B cell (primary cell): ENCODE measurements at places on chromosomes 4 and X.

GRCh38 chrX:30561191-30561590 is 16.4 kb downstream of the TASL start:
- no peak overlapping the region for H3K4me3 ChIP-seq
- DNase-seq, result no peak
- no peaks in the 10 kb centered on the region for H3K27me3 ChIP-seq
- peaks cover 7% of the 10 kb centered on the region for H3K4me1 ChIP-seq
- no peaks in the 10 kb centered on the region for H3K36me3 ChIP-seq

DNA sequence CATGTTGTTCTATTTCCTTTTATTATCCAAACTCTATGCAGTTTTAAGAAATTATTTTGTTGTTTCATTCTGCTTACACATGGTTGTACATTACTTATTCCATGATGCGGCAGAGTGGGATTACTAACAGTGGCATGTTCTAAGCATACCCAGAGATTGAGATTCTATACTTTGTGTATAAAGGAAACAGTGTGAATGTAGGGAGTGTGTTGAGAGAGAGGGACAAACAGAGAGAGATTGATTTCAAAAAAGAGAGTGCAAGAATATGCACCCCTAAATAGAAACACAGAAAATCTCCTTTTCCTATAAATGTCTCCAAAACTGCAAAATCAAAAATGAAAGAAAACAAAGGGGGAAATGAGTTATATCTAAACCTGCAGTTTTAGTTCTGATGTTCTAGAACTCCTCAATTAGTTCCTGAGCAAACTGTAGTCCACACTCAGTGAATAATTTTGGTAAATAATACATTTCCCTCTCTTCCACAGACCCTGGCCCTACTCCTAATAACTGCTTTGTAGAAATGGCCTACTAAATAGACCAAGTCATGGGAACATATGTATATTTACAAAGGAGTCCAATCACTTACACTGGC is 31.0 kb downstream of the SLC9B1 start:
- H3K27ac ChIP-seq, result no peak overlapping the region
- no peak for DNase-seq
- H3K4me1 ChIP-seq, result no peaks in the 10 kb centered on the region
- H3K4me3 ChIP-seq, result no peak overlapping the region

DNA sequence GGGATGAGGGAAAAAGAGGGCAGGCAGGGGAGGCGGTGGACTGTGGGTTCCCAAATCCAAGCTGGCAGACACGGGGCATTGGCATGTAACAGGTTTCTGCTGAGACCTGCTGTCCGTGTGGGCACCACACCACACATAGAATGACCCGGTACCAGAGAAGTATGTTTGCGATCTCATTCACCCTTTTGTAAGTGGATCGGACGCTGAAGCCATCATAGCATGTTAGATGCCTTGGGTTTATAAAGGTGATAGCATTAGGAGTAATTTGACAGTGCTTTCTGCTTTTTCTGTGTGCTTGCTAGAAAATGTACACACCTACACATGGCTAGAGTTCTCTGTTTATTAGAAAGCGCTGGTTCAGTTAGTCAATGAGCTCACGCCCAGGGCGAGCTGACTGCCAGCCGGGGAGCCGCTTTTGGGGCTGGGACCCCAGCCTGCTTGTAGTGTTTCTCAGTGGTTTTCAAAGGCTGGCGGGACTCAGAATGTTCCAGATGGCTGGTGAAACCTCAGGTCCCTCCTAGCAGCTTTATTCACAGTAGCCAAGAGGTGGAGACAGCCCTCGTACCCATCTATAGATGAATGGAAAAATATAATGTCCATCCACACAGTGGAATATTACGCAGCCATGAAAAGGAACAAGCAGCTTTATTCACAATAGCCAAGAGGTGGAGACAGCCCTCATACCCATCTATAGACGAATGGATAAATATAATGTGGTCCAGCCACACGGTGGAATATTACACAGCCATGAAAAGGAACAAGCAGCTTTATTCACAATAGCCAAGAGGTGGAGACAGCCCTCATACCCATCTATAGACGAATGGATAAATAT is 579 bp downstream of the IL3RA start:
- DNase-seq, result peak; percentile 49
- H3K4me3 ChIP-seq, result peak overlapping the region; percentile 60
- H3K27ac ChIP-seq, result peak overlapping the region; percentile 75
- peaks cover 3% of the 10 kb centered on the region for H3K27me3 ChIP-seq

GRCh38 chr4:83152746-83153145 is 38.2 kb upstream of the PLAC8 start:
- H3K4me3 ChIP-seq, result no peak overlapping the region
- H3K27me3 ChIP-seq, result no peaks in the 10 kb centered on the region
- peaks cover 26% of the 10 kb centered on the region for H3K4me1 ChIP-seq
- H3K27ac ChIP-seq, result peak overlapping the region; percentile 41

GRCh38 chr4:184722798-184723197 is 11.1 kb downstream of the CENPU start:
- H3K27ac ChIP-seq, result no peak overlapping the region
- H3K4me3 ChIP-seq, result no peak overlapping the region

DNA sequence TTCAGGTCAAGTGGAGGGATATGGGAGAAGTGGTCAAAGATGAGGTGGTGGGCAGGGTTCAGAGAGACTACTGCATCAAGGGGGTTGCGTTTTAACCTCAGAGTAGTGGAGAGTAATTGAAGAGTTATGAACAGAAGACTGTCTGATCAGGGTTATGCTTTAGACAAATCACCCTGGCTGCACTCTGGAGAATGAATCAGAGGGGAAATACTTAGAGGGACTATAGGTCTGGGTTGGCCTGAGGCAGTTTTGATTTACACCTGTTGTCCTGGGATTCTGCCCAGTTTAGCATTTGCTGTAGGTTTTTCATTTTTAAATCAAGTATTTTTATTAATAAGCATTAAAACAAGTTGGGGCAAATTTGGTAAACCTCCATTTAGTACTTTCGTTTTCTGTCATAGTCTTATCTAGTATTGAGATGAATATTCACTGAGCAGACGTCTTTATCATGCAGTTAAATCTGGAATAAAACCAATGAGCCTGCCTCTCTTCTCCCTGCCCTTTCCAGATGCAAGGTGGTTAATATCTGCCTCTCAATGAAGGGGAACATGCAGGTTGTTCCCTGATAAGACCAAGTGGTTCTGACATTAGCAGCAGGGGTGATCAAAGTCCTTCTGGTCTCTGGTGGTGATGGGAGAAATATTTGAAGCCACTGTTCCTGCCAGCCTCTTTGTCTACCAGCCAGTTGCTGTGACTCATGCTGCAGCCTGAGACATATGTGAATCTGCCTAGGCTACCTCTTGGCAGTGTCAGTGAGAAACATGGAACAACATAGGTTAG is 116.0 kb upstream of the RPS6KA3 start:
- H3K4me3 ChIP-seq, result no peak overlapping the region
- DNase-seq, result no peak
- no peaks in the 10 kb centered on the region for H3K27me3 ChIP-seq
- H3K36me3 ChIP-seq, result no peaks in the 10 kb centered on the region

- no peaks in the 10 kb centered on the region for H3K27me3 ChIP-seq
- H3K4me3 ChIP-seq, result no peak overlapping the region
- no peaks in the 10 kb centered on the region for H3K36me3 ChIP-seq
- DNase-seq, result no peak
These were observed 46.3 kb upstream of the AFAP1 start for GRCh38 chr4:7985891-7986441.

DNA sequence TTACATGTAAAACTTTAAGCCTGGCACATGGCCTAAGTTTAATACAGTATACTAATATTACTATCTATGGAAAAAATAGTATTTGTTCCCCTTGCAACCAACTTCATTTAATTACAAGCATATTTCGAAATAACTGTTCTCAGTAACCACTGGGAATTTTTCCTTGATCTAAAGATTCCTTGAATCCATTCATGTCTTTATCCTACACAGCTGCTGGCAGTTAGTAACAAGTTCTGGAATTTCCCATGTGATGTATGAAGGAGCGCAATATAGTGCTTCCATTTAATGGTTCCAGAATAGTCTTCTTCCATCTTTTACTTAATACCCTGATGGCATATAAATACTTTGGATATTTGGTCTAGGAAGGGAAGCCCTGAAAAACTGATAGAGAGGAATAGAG is 136.5 kb downstream of the AASDH start:
- no peak overlapping the region for H3K27ac ChIP-seq
- H3K4me1 ChIP-seq, result no peaks in the 10 kb centered on the region
- no peaks in the 10 kb centered on the region for H3K36me3 ChIP-seq
- no peaks in the 10 kb centered on the region for H3K27me3 ChIP-seq
- no peak overlapping the region for H3K4me3 ChIP-seq
- no peak for DNase-seq

DNA sequence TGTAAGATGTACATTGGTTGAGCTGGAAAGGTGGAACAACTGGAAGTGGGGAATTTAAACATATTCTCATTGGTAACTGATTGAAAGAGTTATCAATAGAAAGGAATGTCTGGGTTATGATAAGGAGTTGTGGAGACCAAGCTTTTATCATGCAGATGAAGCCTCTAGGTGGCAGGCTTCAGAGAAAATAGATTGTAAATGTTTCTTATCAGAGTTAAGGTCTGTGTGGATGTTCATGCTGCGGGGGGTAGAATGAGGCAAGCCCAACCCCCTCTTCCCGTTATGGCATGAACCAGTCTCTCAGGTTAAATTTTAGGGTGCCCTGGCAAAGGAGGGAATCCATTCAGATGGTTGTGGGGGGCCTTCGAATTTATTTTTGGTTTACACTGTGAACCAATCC is 16.0 kb downstream of the ARSD start:
- H3K4me3 ChIP-seq, result no peak overlapping the region
- H3K4me1 ChIP-seq, result no peaks in the 10 kb centered on the region
- H3K36me3 ChIP-seq, result no peaks in the 10 kb centered on the region
- DNase-seq, result no peak
- H3K27me3 ChIP-seq, result no peaks in the 10 kb centered on the region

DNA sequence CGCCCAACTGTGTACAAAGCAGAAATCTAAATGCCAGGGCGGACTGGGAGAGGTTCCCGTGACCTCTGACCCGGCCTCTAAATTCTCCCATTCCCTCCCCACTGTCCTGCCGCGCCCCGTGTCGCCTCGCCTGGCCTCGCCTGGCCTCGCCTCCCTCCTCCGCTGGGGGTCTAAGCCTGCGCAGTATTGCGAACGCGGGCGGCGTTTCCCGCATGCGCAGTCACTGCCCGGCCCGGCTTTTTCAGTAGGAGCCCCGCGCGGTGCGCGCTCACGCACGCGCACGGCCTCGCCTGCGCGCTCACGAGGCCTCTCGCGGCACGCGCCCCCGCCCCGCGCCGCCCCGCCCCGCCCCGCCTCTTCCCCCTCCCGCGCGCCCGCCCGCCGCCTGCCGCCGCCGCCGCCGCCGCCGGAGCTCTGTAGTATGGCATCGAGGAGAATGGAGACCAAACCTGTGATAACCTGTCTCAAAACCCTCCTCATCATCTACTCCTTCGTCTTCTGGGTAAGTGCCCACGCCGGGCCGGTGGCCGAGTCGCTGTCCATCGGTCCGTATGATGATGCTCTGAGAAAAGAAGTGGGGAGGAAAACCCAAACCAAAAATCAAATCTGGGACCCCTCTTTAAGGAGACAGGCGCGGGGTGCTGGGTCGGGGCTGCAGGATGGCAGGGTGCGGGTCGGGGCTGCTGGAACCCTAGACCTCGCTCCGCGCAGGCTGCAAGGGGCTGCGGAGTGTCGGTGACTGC is at the start of gene TSPAN7:
TSS of gene TSPAN7 (plus strand) at position 417 of the 743 bp plus-strand sequence. CDS start at position 422, 5 bp downstream.
- peaks cover 18% of the 10 kb centered on the region for H3K4me1 ChIP-seq
- H3K27ac ChIP-seq, result no peak within 1 kb of the TSS
- no peaks in the 10 kb centered on the region for H3K27me3 ChIP-seq
- H3K4me3 ChIP-seq, result peak within 1 kb of the TSS; percentile 47
- H3K36me3 ChIP-seq, result no peaks in the 10 kb centered on the region

DNA sequence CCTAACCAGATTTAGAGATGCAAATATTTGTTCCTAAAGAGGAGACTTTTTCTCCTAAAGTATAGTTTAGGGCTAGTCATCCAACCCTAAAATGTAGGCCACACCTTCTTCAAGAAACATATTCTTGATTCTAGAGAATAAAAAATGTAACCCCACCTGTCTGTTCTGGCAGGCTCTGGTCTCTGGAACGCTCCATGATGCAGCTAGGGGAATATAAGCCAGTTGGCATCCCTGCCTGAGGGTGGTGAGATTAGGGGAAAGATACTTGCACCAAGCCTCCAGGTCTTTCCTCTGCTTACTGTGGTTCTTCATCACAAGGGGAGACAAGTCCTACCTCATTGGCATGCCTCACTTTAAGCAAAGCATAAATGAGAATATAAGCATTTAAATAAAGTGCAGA is 21.2 kb upstream of the TBC1D9 start:
- DNase-seq, result no peak
- no peak overlapping the region for H3K4me3 ChIP-seq
- no peaks in the 10 kb centered on the region for H3K36me3 ChIP-seq
- H3K27ac ChIP-seq, result no peak overlapping the region
- no peaks in the 10 kb centered on the region for H3K27me3 ChIP-seq
- peaks cover 19% of the 10 kb centered on the region for H3K4me1 ChIP-seq

GRCh38 chrX:10064736-10065135 is 92.0 kb upstream of the CLCN4 start:
- no peaks in the 10 kb centered on the region for H3K27me3 ChIP-seq
- peaks cover 31% of the 10 kb centered on the region for H3K36me3 ChIP-seq
- H3K4me1 ChIP-seq, result peaks cover 6% of the 10 kb centered on the region
- no peak overlapping the region for H3K4me3 ChIP-seq
- no peak for DNase-seq
- H3K27ac ChIP-seq, result no peak overlapping the region

DNA sequence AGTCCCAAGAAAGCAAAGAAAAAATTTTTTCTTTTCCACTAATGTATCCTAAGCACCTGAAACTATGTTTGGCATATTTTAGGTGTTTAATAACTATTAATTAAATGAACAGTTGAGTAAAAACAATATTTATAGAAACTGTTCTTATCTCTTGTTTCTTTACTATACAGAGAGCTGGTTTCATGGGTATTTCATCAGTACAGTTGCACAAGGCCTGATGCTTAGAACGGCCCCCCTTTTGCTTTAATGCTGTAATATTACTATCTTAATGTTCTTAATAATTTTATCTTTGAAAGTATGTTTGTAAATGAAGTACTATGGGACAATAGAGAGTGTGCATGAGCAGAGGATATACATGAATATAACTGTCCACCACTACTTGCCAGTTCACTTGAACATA is 479.1 kb upstream of the SLIT2 start:
- H3K27ac ChIP-seq, result no peak overlapping the region
- no peak overlapping the region for H3K4me3 ChIP-seq
- no peak for DNase-seq
- no peaks in the 10 kb centered on the region for H3K4me1 ChIP-seq

GRCh38 chrX:17563076-17563475 is 174.2 kb upstream of the SCML1 start:
- no peaks in the 10 kb centered on the region for H3K27me3 ChIP-seq
- no peaks in the 10 kb centered on the region for H3K4me1 ChIP-seq
- H3K27ac ChIP-seq, result no peak overlapping the region
- no peaks in the 10 kb centered on the region for H3K36me3 ChIP-seq

GRCh38 chr4:111963158-111963700 is 182.0 kb upstream of the FAM241A start:
- no peak overlapping the region for H3K4me3 ChIP-seq
- H3K4me1 ChIP-seq, result no peaks in the 10 kb centered on the region
- H3K36me3 ChIP-seq, result no peaks in the 10 kb centered on the region
- H3K27ac ChIP-seq, result no peak overlapping the region
- no peak for DNase-seq

- H3K27me3 ChIP-seq, result peaks cover 32% of the 10 kb centered on the region
- H3K36me3 ChIP-seq, result no peaks in the 10 kb centered on the region
- DNase-seq, result peak; percentile 49
- H3K27ac ChIP-seq, result no peak overlapping the region
These were observed 1.2 kb downstream of the CORIN start for GRCh38 chr4:47836641-47837093.
